Stimulated activated CD4-positive, alpha-beta T cell treated with anti-CD3 and anti-CD28 coated beads, TNF-alpha, amount 100 ng/mL, for 48 hours (primary cell): ENCODE measurements at places on chromosomes 13 and 19.

- no peak for DNase-seq
These were observed 96.9 kb downstream of the WDFY2 start for GRCh38 chr13:51681037-51681678.

GRCh38 chr19:45280471-45280961 is 29.4 kb downstream of the MARK4 start:
- no peak for DNase-seq

- no peak for DNase-seq
These were observed 8.1 kb upstream of the FXYD3 start for GRCh38 chr19:35107545-35107944.

DNA sequence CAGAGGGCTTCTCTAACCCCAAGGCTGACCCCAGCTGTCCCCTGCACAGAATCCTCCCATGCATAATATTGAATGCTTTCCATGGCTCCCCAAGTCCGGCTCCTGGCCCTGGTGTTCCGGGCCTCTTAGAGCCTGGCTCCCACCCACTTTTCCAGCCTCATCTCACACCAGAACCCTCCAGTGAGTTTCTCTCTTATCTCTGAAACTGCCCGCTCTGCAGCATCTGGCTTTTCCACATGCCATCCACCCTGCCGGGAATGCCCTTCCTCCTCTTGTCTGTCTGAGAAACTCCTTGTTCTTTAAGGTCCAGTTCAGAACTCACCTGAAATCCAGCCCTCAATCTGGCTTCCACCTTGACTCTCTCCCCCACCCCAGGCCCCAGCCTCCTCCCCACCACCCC is 6.8 kb downstream of the SYNGR4 start:
- DNase-seq, result no peak

GRCh38 chr19:16928351-16928750 is 39.6 kb downstream of the F2RL3 start:
- DNase-seq, result no peak
